ENCODE measurements at places on chromosomes 1 and 21.

DNA sequence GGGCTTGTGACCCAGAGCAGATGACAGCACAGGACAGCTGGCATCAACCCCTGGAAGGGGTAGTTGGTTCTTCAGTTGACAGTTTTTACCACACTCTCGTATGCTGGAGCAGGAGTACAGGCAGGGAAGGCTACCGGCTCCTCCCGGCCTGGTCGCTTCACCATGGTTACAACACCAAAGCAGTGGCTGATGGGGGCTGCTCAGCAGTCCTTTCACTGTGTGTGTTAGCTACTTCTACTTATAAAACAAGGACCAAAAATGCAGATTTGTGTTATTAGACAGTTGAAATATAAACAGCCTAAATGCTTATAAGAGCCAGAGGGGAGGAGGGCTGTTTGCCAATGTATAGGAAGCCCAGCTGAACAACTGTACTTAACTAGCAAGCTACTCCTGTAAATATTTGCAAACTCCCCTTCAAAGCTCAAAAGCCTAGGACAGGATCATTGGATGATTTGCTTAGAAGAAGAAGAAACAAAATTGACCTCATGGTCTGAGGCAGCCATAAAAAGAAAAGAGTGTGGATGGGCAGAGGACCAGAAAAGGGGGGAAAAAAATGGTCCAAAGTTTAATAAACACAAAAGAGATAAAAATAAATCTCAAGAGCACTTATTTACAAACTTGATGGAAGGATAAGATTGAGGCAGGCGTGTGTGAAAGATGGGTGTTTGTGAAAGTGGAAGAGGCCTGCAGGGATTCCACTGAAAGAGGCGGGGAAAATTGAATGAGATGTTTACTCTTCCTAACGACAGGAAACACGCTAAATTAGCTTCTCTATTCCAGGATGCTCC, 57.1 kb downstream of the TGFB2 start:
- no peak for DNase-seq

DNA sequence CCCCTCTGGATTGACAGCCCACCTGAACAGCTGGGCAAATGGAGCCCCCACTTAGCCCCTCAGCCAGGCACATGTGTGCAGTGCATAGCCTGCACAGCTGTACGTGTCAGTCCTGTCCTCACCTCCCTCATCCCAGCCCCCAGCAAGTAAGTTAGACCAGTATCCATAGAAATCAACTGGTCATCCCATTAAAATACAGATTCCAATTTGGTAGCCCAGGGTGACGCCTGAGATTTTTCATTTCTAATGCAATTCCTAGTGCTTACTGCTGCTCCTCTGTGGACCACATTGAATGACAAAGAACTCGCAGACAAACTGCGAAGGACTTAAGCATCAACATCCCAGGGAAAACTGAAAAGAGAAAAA, 99.0 kb upstream of the GJB5 start:
- no peak for DNase-seq

DNA sequence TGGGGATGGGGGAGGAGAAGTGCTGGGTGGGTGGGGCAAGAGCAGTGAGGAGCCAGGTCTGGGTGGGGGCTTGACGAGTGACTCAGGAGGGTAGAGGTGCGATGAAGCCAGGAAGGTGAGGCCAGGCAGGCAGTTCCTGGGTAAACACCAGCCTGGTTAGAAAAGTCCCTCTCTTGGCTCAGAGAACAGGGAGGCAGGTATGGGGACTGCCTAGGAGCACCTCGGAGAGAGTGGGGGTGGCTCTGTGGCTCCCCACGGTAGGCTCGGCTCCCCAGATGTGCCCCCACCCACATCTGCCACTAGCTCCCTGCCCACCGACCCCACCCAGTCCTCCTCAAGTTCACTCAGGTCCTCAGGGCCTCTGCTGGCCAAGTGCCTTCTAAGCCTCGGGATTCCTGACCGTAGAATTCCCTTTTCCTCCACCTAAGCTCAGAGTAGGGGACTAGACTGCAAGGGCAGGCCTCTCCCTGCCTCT, 1.2 kb downstream of the HSPG2 start:
- DNase-seq: no peak

GRCh38 chr21:21807598-21807903, 809.3 kb downstream of the NCAM2 start:
- no peak for DNase-seq

DNA sequence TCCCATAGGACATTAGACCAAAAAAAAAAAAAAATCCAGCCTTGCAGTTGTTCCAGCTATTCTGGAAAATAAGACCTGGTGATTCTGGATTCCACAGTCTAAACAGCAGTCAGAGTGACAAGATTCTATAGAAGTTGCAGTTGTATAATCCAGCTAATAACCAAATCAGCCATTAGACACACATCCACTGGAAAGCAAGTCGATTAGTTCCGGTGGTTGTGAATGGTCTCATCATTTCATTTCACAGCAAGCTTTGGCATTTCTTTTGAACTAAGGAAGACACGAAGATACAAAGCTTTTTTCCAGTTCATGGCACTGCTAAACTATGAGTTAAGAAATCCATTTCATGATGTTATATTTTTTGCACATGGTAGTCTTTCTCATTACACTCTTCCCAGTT, 54.4 kb upstream of the FAM89A start:
- no peak for DNase-seq

- DNase-seq: no peak
These were observed 148.4 kb upstream of the ZC3H11B start for GRCh38 chr1:219761208-219761860.

DNA sequence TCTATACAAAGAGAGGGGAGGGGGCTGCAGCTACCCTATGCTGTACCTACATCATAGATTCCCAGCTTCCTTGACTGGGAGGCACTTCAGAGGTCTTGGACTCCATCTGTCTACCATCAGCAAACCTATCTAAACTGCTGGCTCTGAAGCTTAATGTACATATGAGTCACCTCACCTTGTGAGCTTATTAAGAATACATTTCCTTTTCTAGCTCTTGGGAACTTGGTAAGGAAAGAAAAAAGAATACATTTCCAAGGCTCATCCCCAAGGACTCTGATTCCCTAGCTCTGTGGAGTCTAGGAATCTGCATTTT, 50.0 kb upstream of the PRELP start:
- no peak for DNase-seq

DNA sequence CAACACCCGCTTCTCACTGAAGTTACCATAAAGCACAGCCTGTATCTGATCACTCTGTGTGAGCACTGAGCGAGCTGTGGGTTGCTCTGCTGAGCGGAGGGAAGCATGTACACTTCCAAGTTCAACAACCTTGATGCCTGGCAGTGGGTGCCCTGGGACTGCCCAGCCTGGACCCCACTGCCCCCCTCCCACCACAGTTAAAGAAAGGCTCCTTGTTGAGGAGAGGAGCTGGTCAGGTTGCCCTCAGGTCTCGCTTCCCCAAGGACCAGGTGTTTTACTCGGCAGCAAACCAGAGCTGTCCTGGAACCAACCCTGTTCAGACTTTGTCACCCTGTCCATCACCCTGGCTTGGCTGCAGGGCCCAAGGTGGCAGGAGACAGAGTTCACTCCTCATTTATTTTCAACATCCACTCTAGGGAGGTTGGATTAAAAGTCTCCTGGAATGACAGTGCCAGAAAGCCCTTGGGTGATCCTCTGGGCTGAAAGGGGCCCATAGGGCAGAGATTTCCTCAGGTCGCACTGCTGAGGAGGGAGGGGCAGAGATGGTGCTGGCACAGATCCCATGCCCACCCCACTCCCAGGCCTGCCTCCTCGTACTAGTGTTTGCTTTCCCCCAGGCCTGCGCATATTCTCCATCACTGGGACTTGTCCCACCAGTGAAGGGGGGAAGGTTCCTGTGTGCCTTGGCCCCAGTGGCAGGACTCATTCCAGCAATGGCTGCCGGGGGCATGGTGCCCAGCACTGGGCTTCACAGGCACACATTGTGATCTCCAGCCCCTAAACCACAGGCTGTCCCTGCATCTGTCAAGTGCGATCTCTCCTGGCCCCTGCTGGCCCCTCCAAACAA, 101.7 kb downstream of the TRABD2B start:
- DNase-seq: no peak

DNA sequence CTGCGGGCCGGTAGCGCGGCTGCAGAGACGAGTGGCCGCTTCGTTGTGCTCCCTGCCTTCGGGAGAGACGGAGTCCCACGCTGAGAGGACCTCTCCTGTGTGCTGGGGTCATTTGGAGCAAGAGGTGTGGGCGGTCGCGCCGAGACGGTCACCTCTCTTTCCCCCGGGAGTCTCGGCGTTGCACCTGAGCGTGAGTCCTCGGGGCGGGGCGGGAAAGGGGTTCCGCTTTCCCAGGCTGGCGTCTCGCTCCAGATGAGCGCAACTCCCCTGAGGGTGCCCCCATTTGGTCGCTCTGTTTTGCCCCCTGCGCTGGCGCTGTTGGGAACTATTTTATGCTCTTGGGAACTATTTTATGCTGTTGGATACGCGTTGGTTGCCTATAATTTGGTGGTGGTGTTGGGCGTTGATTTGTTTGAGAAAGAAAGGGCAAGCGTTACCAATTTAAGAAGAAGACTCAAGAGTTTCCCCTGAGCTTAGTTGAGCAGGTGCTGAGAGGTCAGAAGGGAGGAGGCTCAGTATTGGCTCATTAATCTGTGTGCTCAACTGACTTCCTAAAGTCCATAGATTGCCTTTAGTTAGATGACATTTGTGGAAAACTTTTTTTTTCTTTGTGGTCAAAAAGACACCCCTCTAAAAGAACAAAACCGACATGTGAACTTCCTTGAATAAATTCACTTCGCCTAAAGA, 683 bp downstream of the LRRC8B start:
- DNase-seq: peak; percentile 63

DNA sequence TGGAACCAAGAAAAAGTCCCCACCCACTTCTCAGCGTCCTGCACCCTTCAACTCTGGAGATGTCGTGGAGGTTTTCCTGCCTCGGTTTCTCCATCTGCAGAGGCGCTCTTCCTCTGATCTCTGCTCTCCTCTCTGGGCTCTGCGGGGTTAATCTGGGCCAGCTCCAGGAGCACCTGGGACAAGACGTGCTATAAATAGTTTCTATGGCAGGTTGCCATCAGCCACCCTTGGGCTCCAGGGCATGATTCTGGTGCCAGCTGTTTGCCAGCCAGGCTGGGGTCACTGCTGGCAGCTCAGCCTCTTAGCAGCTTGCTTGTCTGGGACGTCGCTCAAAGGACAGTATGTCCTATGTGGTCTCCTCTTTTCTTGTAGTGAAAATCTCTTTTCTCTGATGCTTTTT, 137.1 kb downstream of the ACTL8 start:
- no peak for DNase-seq

DNA sequence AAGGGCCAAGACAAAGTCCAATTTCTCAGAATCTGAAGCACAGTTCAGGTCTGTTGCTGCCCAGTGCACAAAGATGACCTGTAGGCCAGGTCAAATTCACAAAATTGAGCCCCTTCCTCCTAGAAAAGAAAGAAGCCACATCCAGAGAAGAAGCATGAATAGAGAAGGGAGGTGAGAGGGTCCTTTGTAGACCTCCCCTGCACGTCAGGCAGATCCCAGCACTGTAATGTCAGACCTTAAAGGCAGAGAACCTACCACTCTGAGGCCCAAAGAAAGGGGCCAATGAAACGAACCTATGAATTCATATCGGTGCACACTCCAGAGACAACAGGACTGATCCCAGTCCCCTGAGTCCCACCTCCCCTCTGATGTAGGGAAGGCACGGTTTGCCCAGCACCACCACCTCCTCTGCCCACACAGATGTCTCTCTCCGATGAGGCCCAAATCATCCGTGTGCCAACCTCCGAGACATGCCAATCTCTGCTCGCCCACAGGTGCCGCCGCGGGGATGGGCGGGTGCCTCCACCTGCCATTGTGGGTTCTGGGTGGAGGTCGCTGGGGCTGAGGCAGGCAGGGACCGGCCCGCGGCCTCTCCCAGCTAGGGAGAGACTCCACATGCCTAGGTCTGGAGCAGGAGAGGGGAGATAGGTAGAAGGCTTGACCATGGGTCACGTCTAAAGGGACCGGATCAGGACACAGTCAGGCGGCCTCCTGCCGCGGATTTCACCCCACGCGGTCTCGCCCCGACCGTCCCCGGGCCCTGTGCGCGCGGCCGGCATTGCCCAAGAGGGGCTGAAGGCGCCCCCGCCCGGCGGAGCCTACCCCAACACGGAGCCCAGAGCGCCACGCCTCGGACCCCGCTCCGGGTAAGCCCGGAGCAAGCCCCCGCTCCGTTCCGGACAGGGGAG, 42.1 kb downstream of the RRAGC start:
- no peak for DNase-seq

DNA sequence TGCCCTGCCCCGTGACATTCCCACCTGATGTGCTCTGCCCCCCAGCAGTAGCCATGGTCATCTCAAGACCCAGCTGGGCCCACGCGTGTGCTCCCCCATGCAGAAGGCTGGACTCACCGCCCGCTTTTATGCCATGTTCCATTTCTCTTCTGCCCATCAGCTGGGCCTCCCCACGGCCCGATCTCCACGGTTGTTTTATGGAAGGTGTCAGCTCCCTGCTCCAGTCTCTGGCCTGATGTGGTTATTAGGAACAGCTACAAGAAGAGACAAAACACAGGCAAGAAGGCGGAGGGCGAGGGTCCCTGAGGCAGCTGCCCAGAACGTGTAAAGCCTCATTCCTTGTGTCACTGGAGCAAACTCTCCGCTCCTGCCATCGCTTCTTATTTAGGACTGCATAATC, 50.2 kb upstream of the DISP3 start:
- no peak for DNase-seq

DNA sequence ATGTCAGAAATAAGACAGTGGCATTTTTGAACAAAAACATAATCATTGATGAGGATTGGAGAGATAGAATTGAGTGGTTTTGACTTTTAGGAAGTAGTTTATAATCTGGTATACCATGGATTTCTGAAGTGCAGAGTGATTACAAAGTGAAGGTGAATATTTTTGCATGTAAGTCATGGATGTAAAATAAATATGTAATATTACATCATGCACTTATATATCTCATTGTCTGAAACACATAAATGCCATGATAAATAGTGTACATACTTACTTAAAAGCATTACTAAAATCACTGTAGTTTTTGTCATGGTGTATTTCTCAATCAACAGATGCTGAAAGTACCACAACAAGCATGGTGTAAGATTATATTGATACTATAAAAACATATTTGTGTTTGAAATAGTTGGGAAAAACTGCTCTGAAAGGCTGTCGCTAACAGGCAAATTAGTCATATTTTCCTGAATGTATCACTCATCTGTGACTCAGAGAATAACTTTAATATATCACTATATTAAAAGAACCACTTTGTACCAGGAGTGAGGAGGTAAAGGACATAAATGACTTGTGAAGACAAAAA, 24.8 kb upstream of the RGS18 start:
- DNase-seq: no peak

GRCh38 chr21:15514073-15514946, 215.5 kb upstream of the USP25 start:
- DNase-seq: peak; percentile 24

GRCh38 chr1:87335175-87335884, 6.7 kb downstream of the LMO4 start:
- peak; percentile 69 for DNase-seq

DNA sequence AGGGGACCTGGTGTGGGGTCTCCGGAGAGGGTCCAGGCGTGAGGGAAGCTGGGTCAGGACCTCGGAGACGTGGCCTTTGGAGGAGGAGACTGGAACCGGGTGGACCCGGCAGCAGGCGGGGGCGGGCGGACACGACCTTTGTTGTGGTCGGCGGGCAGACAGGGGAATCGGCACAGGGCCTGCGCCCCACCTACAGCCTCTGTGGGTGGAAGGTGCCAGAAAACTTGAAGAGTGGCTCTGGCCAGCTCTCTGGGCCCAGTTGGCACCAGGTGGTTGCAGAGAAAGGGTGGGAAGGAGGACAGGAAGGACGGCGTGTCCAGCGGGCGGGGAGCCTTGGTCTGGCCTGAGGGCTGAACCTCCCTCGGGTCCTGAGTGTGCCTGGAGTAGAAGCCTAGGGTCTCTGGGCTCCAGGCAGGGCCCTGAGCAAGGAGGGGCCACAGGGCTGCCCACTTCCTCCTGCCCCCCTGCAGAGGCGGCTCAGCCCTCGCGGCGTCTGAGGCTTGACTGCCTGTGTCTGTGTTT, 7.7 kb upstream of the TTLL10 start:
- no peak for DNase-seq

All from Kasumi-1 (cell line).